Heart right ventricle (tissue), 16 donors: ENCODE measurements at places on chromosomes 2 and 18.

DNA sequence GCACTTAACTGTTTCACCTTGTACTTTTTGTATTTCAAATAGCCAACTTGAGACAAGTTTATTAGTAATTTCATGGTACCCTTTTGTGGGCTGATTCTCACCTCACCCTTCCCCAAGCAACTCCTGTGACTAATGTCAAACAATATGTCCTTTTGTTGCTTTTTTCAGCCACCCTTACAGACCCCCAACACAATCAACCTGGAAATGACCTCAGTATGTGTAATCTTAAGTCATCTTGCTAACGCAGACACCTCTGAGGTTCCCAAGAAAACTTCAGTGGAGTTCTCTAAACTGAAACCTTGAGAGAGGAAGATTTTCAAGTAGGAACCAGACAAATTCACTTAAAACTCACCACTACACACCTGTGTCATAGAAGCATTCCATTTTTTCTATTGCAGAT, 69.5 kb downstream of the KYNU start:
- DNase-seq = no peak

- no peak for DNase-seq
Observed at GRCh38 chr2:172092716-172093415, 7.6 kb downstream of the DLX1 start.

DNA sequence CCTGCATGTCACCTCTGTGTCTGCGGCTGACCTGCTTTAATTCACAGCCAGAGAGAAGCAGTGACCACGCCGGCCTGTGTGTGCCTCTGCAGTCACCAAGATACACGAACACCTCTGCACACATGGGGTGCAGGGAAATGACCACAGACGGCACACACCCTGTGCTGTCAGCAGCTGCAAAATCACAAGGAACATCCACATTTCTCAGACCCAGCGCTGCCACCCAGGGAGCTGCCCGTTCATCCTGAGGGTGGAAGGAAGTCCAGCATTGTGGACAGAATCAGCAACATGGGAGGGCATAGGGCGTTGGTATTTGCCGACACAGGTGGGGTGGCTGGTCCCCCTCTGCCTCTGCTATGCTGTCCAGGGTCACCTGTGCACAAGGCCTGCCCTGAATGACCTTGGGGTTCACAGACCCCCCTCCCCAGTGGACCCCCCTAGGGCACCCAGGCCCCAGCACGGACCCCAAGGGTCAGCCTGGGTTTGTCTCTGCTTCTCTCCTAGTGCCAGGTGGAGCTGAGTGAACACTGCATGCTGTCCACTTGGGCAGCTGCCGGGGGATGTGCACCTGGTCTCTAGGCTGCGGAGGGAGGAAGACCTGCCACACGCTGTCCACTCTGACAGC, 107.4 kb downstream of the PXDN start:
- DNase-seq = no peak

DNA sequence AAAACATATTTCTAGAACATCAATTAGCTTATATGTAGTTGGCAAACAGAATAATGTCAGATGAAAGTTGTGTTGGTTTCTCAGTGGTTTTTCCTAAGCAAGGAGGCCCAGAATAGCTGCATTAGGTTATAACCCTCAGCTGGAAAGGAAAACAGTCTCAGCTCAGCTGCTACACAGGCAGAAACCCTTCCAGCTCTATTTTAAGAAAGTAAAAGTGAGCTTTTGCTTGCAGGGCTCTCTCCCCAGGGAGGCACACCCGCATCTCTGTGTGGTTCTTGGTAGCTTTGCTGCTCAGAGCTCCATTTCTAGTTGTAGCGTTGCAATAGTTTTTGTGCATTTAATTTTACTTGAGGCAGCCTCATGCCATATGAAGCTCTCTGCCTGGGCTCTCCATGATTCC, 54.6 kb downstream of the PIKFYVE start:
- peak; percentile 75 for DNase-seq

DNA sequence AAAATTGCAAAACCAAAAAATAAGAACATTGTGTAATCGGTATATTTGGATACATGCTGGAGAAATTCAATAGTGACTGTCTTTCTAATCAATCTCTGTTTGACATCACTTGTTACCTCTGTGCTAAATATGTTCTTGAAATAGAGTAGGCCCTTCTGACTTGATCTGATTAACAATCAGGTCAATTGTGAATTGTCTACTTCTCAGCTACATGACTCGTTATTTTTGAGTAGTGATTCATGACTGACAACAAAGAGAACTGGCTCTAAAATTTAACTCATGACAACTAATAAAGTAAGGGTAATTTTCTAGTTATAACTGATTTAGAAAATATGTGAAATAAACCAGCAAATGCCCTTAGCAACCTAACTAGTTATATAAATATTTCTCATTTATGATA, 312.1 kb downstream of the TMX3 start:
- no peak for DNase-seq

DNA sequence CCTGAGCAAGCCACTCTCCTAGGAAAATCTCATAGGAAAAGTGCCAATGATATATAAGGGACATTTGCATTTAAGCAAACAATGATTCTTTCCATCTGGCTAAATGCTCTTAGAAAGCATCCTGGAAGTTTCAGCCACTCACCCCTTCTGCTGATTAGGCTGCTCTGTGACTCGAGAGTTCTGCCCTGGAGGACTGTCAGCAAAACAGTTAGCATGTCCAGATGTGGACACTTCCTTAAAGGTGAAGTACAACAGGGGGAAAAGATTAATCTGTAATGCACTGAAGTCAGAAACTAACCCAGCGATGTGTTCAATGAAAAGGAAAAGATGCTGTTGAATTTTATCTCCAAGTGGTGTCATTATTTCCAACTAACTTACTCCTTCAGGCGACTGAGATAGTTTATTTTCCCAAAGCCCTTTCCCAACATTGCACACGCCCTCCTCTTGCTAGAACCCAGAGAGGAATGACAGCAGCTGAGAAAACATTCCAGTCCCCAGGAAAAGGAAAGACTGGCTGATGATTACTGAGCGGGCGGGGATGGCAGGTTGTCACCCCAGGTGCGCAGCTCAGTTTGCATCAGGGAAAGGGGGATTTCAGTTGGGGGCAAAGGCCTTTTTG, 214.0 kb downstream of the SS18 start:
- DNase-seq = no peak
